T-helper 22 cell (primary cell): ENCODE measurements at places on chromosomes 5 and 9.

- no peak for DNase-seq
These were observed 143.7 kb upstream of the TNC start for GRCh38 chr9:115261656-115262081.

- DNase-seq, result no peak
These were observed 456 bp downstream of the ZNF79 start for GRCh38 chr9:127424676-127424999.

DNA sequence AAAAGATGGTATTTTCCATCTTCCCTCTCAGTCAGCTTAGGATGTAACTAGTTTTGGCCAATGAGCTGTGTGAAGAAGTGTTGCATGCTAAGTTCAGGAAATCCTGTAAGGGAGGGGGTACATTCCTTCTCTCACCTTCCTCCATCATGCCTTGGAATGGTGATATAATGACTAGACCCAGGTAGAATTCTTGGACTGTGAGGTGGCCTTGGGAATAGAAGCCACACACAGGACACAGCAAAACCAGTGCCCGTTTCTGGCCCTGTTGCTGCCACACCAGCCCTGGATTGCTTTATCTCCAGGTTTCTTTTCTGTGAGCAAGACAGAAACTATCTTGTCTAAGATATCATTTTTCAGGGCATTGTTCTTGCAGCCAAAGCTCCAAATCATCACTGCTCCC lies 10.5 kb upstream of the ZNF354A start:
- no peak for DNase-seq

DNA sequence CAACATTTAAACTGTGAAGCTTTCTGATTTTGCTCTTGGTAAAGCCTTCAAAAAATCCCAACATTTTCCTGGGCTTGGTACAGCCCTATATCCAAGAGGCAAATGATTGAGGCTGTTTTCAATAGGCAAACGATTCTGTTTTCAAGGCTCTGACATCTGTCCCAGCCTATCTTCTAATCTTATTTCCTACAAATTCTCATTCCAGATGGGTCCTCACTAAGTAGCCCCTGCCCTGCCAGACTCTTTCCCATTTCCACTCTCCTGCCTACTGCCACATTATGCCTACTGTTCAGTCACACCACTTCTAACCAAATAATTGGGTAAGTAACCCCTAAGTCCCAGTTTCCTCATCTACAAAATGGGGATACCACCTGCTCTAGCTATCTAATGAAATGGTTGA lies 3.5 kb downstream of the GBA2 start:
- DNase-seq, result no peak

- DNase-seq, result no peak
These were observed 41.0 kb downstream of the DDX31 start for GRCh38 chr9:132628746-132629145.

DNA sequence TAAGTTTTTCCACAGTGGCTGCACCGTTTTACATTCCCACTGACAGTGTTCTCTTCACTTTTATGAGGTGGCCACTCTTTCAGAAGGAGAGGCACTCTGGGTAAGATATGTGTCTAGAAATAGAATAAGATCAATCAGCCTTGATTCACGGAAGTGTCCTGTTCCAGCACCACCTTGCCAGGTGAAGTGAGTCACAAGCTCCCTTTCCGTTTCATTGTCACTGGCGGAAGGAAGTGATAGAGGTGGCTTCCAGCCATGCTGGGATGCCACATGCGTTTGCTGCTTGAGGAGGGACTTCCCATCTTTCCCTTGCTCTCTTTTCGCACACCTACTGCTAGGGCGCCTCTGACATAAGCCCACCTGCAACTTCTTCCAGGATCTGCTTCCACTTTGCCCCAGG lies 217.1 kb downstream of the PIK3R1 start:
- DNase-seq, result peak; percentile 25

- no peak for DNase-seq
These were observed 17.6 kb downstream of the C9orf43 start for GRCh38 chr9:113428062-113428615.

GRCh38 chr9:132516911-132517310 lies 65.5 kb upstream of the BARHL1 start:
- no peak for DNase-seq

GRCh38 chr5:43123887-43124286 lies 3.2 kb downstream of the ZNF131 start:
- no peak for DNase-seq

DNA sequence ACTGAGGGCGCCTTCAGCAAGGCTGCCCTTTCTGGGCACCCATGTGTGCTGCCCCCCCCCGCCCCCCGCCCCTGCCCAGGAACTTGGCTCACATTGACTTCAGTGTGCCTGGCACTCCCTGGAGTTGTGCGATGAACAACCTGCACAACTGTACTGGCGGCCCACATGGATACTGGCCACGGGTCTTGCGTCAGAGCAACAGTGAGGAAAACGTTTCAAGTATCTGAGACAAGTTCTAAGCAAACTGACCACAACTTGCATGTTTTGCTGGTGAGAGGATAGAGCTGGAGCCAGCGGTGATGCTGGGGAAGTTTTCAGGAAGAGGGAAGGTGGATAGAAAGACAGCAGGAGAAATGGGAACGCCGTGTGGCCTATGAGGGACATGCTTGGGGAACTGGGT lies 45.4 kb downstream of the HABP4 start:
- DNase-seq, result no peak
